Brain microvascular endothelial cell (primary cell): ENCODE measurements at places on chromosomes 12 and 14.

DNA sequence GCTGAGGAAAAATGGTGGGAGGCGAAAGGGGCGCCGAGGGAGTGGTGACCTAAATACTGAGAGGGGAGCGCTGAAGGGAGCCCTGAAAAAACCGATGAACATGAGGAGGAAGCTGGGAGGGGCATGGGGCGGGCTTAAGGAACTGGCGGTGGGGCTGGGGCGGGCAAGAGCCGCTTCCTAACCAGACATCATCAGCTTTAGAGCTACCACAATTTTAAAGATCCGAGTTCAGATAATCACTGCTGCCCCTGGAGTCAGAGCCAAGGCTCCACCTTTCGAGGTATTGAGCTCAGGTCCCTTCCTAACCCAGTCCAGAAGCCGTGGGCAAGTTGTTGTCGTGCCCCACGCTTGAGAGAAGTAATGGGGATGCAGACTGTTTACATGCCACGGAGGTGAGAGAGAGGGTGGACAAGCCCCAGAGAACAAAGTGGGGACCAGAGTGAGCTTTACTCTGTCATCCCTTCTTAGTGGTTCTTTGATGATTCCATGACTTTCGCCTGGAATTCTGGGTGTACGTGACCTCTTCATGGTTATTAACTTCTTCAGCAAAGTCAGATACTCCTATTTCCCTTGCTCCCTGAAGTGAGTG, 393 bp downstream of the ORMDL2 start:
- no peak for DNase-seq

DNA sequence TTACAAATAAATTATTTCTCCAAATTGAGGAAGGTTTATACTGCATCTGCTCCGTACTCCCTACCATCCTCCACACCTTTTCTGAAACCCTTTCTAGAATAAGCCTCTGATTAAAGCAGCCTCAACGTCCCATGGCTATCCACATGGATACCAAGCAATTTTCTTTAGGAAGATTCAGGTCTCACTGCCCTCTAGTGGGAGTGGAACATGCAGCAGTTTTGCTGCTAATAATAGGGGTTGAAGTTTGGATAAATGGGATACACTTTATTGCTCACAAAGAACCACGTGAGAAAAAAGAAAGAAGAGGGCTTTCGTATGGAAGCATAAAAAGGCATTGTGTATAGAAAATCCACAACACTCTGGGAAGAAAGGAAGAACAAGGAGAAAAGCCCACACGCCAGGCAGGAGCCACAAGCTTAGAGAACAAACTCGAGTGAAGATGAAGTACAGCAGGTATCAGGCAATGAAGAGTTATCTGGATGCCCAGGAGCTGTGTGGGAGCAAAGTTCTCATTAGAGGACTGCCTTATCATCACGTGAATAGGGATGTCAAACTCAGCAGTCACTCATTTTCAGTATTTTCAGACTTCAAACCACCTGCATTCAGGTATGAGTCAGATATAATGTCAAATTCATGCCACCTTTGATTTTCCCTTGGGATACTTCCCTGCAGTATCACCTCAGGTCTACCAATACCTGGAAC, 45.8 kb downstream of the CCER1 start:
- peak; percentile 68 for DNase-seq

DNA sequence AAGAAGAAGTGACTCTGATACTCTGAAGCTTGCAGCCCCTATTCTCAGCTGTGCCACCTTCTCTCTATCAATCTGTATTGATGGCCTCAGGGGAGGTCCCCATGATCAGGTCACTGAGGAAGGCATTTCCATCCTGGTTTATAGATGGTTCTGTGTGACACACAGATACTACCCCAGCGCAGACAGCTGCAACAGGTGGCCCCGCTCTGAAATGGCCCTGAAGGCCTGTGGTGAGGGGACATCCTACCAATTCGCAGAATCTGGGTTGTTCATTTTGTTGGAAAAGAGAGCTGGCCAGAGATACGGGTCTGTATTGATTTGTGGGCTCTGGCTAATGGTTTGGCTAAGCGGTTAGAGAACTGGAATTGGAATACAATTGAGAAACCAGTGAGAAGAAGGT, 21.7 kb downstream of the DLK1 start:
- DNase-seq: no peak

DNA sequence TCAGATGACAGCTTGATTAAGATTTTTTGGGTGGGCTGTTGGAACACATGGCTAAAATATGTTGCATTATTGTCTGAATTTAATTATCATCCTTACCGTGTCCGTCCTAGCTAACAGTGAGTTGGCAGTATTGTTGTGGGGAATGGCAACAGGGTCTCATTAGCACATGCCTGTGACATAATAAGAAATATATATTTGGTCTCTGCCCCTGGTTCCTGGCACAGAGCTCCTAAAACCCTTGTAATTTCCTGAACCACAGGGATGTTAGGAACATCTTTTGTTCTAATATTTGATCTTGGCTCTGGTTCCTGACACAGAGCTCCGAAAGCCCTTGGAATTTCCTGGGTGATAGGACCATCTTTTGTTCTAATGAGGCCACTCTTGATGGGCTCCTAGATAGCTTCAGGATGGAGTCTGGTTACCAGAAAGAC, 76.0 kb downstream of the SYNE2 start:
- no peak for DNase-seq

DNA sequence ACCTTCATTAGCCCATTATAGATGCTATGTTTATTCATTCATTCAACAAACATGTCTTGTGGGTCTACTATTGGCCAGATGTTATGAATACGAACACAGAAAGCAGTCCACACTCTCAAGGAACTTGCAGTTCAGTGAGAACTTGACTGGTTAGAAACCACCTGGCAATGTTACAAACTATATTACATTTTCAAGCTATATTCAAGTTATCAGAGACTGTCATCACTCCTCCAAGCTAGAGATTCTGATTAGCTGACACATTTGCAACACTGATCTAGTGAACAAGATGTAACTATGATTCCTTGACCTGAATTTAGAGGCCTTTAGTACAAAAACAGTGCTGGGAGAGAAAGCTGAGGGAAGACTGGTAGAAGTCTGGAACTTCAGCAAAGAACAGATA, 170.7 kb upstream of the EEA1 start:
- no peak for DNase-seq

- no peak for DNase-seq
Measured at GRCh38 chr14:21090194-21090939, 8.1 kb downstream of the ZNF219 start.
